ENCODE measurements at places on chromosomes 2 and 18.
A peak's percentile ranks its signal among the peaks of the same experiment; 100 is the strongest.

DNA sequence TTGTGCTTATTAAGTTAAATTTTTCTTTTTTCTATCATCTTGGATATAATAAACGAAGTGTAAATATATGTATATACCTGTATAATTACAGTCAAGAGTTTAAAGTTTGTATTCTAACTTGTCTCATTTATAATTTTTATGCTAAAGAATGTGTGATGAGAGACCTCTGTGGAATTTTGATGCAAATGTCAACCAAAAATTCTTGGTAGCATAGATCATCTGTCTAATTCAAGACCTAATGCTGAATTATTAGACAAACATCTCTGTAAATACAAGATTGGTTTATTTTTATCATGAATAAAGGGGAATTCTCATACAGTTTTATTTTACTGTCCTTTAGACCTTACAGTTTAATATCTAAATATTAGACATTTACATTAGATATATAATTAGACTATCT lies 149.2 kb upstream of the VWC2L start:
- DNase-seq, result no peak

- DNase-seq, result no peak
Observed at GRCh38 chr2:133733901-133734255, 165.6 kb upstream of the NCKAP5 start.

- DNase-seq, result no peak
Observed at GRCh38 chr2:236449167-236449761, 120.4 kb upstream of the ACKR3 start.

- no peak for DNase-seq
Observed at GRCh38 chr18:45046228-45046627, 365.5 kb downstream of the SETBP1 start.

DNA sequence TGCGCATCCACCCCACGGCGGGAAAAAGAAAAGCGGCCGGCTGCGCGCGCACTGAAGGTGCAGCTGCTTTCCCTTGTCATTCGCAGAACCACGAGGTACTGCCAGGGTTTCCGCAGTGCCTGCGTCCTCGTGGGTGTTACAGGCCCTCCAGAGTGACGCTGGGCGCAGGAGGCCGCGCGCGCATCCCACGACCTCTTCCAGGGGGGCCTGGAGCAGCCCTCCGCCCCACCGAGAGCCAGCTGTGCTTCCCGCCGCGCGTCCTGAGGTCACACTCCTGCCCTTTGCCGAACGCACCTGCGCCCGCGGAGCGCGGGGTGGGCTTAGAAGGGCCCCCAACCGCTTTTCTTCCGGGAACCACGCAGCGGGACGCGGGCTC lies 378 bp upstream of the IAH1 start:
- DNase-seq, result peak; percentile 40

DNA sequence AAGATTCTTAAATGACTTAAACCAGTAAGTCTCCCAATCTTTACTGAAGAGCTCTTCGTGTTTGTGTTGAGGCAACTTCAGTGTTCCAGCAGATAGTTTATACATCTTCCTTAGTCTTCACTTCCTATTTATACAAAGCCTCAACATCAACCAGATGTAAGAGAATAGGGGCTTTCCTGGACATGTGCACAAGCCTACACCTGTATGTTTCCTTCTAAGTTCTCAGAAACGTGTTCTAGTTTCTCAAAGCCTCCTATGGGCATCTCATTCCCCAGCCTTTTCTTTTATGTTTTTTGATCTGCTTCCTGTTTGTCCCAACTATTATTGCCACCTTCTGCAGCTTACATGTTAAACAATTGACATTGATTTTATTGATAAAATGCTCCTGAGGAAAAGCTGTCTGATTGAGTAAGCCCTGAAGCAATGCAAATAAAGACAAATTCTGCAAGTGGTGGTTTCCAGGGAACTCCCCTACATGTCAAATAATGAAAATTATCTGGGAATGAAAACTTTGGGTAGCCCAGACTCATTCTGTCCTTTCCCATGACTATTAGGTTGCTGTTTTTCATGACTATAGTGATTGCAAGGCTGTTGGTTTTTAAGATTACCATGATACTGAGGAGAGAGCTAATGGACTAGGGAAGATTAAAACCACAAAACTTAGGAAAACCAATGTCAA lies 663.3 kb upstream of the ACVR2A start:
- no peak for DNase-seq

GRCh38 chr2:232512602-232513001 lies 7.6 kb upstream of the PRSS56 start:
- DNase-seq, result no peak

GRCh38 chr2:17869128-17869527 lies 9.3 kb upstream of the KCNS3 start:
- no peak for DNase-seq

DNA sequence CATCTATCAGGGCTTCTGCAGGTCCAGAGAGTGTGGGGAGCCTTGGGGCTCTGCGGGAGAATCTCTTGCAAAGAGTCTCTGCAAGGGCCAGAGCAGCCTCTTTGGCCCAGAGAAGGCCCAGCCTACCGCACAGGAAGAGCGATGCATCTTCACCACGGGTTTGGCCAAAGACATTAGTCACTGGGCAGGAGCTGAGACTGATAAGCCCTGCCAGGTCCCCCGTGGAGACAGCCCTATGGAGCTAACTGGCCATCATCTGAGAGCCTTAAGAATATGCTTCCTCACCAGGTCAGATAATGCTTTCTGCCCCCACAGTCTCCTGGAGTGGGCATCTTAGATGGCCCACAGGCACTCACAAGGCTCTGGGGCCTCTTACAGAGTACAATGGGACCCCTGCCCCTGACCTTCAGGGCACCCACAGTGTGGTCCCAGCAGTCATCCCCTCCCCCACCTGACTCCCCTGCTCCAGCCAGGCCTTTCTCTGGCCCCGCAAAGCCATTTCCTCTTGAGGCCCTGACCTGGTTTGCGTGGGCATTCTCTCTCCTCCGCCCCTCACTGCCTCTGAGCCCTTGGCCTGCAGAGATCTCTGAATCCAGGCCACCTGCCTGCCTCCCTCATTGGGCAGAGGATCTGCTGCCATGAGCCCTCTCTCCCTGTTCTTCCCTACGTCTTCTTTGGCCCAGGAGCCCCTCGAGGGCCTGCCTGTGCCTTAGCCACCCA lies 31.9 kb upstream of the MAPRE3 start:
- DNase-seq, result no peak

DNA sequence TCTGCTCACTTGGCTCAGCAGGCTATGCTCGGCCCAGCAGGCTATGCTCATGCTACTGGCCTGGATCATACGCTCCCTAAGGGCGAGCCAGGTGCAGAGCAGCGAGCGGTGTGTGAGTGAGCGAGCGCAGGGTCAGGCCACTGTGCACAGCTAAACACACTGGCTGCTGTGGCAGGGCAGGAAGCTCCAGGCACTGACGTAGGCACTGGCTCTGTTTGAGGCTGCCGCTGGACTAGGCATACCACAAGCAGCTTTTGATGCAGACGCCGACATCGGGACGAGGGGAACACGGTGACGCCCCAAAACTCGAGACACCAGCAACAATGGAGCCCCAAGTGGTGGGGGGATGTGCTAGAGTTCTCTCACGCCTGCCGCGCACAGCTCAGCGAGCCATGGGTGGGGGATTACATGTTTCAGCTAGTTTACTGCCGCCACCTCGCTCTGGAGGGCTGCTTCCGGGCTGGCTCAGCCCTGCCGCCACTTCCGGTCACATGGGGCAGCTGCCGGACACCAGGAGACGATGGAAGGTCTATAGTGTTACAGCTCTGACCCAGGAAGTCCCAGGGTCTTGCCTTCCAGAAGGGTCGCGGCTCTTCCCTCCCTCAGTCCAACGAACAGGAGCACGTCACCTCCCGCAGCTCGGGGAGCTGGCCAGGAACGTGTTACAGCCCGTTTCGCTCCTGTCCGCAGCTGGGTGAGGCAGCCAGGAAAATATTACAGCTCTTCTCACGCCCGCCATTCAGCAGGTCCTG lies 1176.9 kb upstream of the LRRTM1 start:
- DNase-seq, result no peak

- no peak for DNase-seq
Observed at GRCh38 chr2:12723736-12724463, 7.2 kb downstream of the TRIB2 start.

DNA sequence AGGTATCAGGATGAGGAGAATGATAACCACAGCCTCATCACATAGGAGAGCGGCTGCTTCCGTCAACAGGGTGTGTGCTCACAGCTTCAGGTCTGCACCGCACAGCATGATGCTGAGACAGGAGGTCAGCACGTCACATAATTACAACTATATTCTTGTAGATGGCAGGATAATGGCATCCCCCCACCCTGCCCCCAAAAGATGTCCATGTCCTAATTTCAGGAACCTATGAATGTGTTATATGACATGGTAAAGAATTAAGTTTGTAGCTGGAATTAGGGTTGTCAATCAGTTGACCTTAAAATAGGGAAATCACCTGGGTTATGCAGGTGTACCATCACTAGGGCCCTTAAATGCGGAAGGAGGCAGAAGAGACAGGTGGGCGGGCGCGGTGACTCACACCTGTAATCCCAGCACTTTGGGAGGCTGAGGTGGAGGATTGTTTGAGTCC lies 73.9 kb downstream of the ARL4C start:
- peak; percentile 38 for DNase-seq

DNA sequence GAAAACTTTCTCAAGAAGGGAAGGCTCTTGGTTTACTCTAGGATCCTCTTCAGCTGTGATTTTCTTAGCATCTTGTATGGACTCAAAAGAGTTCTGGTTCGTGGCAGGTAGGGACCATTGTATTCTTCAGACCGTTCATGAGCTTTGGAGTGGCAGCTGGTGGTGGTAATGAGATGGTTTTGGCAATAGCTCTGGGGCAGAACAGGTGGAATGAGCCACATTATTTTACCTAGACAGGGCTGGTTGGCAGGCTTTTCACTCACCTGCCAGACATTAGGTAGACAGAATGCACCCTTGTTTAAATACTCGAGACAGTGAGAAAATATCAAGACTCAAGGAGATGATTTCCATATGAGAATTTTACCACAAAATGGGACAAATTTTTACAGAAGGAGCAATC lies 26.2 kb upstream of the MGAT5 start:
- DNase-seq, result no peak

DNA sequence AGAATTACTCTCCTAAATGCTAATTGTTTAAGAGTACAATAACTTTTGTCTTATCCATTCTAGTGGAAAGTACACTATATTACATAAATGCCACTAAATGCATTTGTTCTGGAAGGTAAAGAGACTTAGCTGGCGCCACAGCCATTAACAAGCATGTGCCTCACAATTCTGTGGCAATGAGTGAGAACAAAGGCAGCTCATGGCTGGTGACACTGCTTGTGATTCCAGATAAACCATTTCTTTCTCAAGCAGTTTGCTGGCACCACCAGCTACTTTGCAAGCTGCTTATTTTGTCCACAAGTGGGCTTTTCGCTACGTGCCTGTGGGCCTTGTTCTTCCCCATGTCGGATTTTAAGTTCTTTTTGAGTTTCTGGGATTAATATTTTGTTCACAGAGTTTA lies 147.6 kb upstream of the SMAD7 start:
- no peak for DNase-seq

- DNase-seq, result no peak
Observed at GRCh38 chr18:79982736-79983135, 5.6 kb downstream of the TXNL4A start.

- DNase-seq, result no peak
Observed at GRCh38 chr2:107376909-107377308, 449.8 kb upstream of the RGPD4 start.

GRCh38 chr2:43212216-43212835 lies 14.1 kb downstream of the ZFP36L2 start:
- no peak for DNase-seq

DNA sequence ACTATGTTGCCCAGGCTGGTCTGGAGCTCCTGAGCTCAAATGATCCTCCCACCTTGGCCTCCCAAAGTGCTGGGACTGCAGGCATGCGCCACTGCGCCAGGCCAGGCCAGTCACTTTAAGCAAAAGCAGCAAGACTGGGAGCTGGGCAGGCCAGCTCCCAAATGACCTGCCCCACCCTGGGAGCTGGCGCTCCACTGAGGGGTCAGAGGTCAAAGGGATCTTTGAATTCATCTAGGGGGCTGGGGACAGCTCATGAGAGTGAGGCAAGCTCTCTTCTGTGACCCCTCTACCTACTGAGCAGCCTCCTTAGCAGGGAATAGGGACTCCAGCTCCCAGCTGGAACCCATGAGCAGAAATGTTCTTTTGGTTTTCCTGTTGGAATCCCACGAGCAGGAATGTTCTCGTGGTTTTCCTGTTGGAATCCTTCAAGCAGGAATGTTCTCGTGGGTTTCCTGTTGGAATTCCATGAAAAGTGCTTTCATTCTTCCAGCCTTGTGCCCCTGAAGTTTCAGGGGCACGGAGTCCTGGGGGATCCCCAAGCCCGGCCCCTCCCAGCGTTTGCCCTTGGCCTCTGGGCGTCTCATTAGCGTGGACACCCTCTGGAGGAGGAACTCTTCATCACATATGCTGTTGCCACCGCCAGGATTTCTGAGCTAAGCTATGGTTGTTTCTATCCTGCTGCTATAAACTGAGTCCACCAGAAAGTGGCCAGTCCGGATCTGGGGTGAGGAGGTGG lies 162.0 kb upstream of the HAAO start:
- no peak for DNase-seq

DNA sequence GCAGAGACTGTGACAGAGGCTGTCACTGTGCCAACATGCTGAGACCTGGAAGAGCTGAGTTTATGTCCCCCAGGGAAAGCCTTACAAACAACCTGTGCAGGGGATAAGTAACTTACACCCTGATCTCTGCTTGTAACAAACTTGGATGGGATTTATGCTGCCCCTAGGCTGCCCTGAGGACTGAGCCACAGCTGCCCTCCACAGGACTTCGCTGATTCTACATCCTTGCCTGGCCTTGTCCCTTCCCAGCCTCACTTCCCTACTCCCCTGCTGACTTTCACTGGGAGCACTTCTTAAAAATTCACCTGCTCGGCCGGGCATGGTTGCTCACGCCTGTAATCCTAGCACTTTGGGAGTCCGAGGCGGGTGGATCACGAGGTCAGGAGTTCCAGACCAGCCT lies 45.9 kb upstream of the ASAP2 start:
- no peak for DNase-seq

GRCh38 chr2:33492399-33493134 lies 16.1 kb downstream of the RASGRP3 start:
- no peak for DNase-seq

GRCh38 chr2:158034198-158034866 lies 67.3 kb upstream of the UPP2 start:
- no peak for DNase-seq

DNA sequence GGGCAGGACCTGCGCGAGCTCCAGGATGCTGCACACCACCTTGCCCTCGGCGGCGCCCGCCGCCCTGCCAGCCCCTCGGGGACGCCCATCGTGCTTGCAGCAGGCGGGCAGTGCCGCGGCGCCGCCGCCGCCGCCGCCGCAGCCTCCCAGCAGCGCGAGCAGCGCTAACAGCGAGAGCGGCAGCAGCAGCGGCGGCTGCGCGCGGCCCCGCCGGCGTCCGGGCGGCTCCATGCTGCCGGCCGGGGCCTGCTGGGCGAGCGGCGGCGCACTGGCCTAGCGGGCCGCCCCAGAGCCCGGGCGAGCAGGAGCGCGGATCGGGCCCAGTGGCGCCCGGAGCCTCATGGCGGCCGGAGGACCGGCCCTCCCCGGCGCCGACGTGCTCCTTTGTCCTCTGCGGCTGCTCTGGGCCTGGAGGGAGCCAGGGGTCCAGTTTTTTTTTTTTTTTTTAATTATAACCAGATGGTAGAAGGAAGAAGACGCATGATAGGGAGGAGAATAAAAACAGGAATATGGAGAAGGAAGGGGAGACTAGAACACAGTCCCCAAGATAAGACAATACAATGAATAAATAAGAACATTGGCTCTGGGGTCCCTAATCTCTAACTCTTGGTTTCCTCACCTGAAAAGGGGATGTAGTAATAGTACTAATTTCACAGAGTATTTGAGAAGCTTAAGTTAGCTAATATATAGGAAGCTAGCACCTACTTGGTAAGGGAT lies 17.1 kb upstream of the ANKRD62 start:
- DNase-seq, result no peak
